Renal cortical epithelial cell (primary cell): ENCODE measurements at places on chromosomes 11 and 22. TPM values are rescaled to one million over a fixed set of nuclear protein-coding genes. Genes with fewer than 3 reads are reported as not detected.

GRCh38 chr22:47624252-47625012, 862.0 kb downstream of the TBC1D22A start:
- no peak for DNase-seq

CARD10 gene
- 39.9 and 46.0 TPM in 2 replicates for total RNA-seq

DNA sequence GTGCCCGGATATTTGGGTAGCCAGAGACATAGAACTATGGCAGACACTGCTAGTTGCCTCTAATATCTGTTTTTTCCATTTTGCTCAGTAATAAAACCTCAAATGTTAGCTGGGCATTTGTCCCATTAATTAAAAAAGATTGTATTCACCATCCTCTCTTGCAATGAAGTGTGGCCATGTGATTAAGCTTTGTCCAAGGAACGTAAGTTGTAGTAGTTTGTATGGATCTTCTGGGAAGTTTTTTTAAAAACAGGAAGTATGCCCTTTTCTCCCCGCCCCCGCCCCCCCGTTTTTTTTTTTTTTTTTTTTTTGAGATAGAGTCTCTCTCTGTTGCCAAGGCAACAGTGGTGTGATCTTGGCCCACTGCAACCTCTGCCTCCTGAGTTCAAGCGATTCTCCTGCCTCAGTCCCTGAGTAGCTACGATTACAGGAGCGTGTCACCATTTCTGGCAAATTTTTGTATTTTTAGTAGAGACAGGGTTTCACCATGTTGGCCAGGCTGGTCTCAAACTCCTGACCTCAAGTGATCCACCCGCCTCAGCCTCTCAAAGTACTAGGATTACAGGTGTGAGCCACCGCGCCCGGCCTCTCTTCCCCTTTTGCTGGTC, 1.7 kb upstream of the TMEM135 start:
- DNase-seq, result no peak

CRACR2B gene
- total RNA-seq, result 3.7 and 6.4 TPM in 2 replicates

GRCh38 chr11:134558916-134559601, 147.0 kb upstream of the B3GAT1 start:
- DNase-seq, result no peak
